Hepatocyte (in vitro differentiated cells): ENCODE measurements at places on chromosomes 3 and 15. TPM values are rescaled to one million over a fixed set of nuclear protein-coding genes. Genes with fewer than 3 reads are reported as not detected.

Gene C2CD4A
- total RNA-seq, result 0.12 and 0.13 TPM in 2 replicates

Gene CNTN3
- 10.5 and 12.1 TPM in 2 replicates for total RNA-seq

Gene TRIM69
- total RNA-seq, result 10.8 and 11.0 TPM in 2 replicates

Gene PLIN1
- total RNA-seq, result 3.5 and 6.3 TPM in 2 replicates

Gene EPHA3
- 15.1 and 15.3 TPM in 2 replicates for total RNA-seq

Gene OR5K2
- total RNA-seq, result not detected in 2 replicates

Gene LMAN1L
- not detected in 2 replicates for total RNA-seq

Gene CHST13
- total RNA-seq, result 31.5 and 36.0 TPM in 2 replicates

Gene U2SURP
- 71.4 and 86.1 TPM in 2 replicates for total RNA-seq

Gene MCF2L2
- 0.40 and 0.63 TPM in 2 replicates for total RNA-seq

Gene LRTM1
- 0.52 TPM in 1 of 2 replicates, not detected in the other for total RNA-seq

Gene P2RY13
- total RNA-seq, result not detected in 2 replicates

DNA sequence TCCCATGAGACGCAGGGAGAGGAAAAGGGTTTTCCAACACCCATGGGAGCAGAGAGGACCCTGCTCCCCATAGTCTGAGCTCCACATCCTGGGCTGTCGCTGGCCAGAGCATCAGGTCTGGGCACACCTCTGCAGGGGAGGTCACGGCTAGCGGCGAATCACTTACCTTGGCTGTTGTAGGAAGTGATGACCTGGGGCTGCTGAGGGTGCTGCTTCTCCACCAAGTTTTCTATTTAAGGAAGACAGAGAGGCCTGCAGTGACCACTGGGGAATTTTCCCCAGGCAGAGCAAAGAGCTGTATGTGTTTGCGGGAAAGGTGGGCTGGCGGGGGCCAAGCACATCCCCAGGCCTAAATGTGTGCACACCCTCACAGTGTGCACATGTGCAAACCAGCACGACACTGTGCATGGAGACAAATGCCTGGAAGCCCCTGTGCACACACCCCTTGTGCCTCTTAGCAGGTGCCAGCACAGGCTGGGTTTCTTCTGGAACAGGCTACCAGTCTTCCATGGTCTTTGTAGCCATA, 7.6 kb downstream of the KY start:
- no peak for DNase-seq

DNA sequence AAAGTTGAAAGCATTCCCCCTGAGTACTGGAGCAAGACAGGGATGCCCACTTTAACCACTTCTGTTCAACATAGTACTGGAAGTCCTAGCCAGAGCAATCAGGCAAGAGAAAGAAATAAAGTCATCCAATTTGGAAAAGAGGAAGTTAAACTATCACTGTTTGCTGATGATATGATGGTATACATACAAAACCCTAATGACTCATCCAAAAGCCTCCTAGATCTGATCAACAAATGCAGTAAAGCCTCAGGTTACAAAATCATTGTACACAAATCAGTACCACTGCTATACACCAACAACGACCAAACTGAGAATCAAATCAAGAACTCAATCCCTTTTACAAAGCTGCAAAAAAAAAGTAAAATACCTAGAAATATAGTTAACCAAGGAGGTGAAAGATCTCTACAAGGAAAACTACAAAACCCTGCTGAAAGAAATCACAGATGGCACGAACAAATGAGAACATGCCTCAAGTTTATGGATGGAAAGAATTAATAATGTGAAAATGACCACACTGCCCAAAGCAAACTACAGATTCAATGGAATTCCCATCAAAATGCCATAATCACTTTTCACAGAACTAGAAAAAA, 40.3 kb downstream of the RPL39L start:
- DNase-seq, result no peak

- DNase-seq, result no peak
Observed at GRCh38 chr3:139559541-139559940, 20.0 kb upstream of the RBP1 start.

GRCh38 chr3:66177026-66177425, 43.8 kb upstream of the SLC25A26 start:
- no peak for DNase-seq

- DNase-seq, result no peak
Observed at GRCh38 chr3:190593075-190593474, 79.2 kb downstream of the IL1RAP start.

DNA sequence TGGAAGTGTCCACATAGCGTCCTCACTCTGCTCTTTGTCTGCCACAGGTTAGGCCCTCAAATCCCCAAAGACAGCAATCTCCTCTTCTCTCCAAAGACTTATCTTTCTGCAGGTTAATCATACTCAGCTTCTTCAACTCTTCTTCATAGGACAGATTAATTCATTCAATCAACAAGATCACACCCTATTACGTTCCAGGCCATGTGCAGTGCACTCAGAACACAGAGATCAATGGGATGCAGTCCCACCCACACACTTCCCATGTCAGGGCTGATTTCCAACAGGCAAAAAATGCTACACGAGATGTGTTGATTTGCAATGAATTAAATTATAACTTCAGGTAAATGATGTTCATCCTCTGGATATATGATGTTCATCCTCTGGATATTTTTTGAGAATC, 33.5 kb upstream of the ZNF639 start:
- DNase-seq, result no peak

DNA sequence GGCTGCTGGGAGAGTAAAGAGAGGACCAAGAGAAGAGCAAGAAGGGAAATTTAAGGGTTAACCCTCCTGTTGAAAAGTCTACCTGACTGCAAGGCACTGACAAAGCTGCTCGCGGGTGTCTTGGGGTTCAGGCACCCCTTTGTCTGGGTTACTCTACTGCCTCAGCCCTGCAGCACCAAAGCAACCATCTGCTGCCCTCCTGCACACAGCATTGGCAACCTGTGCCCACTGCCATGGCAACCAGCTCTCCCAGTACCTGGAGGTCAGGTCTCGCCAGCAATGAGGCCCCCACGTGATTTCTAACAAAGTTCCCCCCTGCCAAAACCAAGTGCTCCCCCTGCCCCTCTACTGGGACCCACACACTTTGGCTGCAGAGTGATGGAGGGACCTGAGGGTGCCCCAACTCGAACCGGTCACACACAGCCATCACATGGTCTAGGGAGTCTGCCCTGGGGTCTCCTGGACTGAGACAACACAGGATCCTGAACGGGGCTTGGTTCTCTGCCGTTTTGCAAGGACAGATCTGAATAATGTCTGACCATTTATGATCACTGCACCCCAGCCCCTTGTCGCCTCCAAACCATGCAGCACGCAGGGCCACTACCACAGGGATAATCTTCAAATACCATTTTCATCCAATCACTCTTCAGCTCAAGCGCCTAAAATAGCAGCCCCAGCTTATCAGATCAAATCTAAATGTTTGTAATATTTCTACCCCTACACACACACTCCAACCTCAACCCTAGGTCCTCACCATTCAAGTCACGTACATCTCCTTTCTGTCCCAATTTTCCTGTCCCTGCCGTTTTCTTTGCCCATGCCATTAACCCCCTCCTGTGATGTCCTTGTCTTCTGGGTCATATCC, 50.7 kb downstream of the ADCY5 start:
- DNase-seq, result no peak

DNA sequence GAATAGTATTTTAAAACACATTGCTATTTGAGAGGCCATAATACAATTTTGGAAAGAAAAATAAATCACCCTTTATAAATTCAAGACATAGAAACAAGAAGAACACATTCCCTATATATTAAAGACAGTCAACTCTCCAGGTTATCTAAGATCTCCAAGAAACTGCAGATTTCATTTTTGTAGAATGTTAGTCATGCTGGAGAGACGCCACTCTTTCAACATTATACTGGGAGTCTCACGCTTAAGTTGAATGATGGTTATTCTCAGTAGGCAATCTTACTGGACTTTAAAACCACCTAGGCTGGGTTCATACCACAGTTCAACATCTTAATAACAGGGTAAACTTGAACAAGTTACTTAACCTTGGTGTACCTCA, 3.6 kb upstream of the CHRM5 start:
- no peak for DNase-seq

GRCh38 chr15:36841193-36841592, 259.2 kb downstream of the MEIS2 start:
- DNase-seq, result no peak

GRCh38 chr3:116661196-116661595, 48.4 kb upstream of the TUSC7 start:
- DNase-seq, result no peak

DNA sequence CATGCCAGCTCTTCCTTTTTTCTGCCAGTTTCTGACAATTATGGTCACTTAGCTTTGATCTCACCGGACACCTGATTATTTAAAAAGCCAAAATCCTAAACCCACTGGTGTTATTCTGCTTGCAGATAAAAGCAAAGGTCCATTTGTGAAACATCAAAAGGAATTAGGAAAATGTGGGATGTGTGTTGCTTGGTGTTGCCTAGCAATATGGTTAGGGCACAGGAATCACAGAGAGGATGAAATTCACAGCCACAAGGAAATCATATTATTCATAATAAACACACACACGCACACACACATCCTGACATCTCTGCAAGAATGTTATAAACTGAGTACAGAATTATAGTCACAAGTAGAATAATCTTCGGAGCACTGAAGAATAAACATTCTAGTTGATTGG, 89.3 kb upstream of the BHLHE40 start:
- DNase-seq, result no peak

DNA sequence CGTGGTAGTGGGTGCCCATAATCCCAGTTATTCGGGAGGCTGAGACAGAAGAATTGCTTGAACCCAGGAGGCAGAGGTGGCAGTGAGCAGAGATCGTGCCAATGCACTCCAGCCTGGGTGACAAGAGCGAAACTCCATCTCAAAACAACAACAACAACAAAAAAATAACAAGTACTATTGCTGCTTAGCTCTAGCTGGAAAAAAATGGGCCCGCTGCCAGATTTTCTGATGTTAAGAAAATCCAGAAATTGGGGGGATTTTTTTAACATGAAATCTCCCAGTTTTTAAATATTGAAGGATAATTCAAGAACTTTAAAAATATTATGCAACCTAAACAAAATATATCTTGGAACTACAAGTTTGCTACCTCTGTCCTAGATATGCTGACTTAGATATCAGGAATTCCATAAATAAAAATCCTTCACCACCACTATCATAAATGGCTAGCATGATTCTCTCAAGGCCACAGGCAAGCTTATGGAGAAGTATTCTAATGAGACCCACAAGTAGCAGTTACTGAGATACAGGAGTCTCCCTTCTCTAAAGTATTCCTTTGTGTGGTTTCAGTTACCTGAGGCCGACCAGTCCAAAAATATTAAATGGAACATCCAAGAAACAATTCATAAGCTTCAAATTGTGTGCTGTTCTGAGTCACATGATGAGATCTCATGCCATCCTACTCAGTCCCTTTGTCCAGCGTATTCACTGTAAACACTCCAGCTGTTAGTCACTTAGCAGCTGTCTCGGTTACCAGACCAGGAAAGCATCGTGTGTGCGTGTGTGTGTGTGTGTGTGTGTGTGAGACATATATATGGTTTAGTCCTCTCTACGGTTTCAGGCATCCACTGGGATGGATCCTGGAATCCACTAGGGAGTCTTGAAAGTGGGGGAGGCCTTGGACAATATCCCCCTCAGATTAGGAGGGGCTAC, 277.2 kb downstream of the TBL1XR1 start:
- peak; percentile 48 for DNase-seq

DNA sequence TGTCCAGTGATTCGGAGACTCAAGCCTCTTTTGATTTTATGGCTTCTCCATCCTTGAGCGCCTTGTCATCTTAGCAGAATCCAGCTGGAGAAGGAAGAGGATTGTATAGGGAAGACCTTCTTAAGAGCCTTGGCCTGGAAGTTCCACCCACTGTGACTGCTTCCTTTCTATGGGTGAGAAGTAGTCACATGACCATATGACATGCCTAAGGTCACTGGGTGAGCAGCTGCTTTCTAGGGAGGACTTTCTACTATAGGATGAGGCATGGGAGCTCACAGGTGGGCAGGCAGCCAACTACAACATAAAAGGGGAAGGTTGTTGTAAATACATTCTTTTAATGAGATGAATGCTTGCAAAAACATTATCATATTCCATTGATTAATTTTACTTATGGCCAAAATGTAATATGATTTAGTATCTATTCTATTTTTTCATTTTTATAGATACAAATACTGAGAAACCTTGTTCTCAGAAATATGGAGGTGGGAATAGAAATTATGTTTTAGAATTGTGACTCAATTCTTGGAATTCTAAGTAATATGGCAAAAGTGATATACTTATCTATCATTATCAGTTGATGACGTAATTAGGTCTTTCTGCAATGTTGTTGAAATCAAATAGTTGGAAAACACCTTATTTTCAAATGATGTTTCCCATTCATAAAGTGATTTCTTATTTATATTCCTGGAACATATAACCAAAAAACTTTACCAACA, 53.6 kb upstream of the MINAR1 start:
- DNase-seq, result no peak

- DNase-seq, result peak; percentile 80
Observed at GRCh38 chr3:120450600-120451271, at the start of gene FSTL1. FSTL1 (minus strand) TSS chr3:120450992; CDS start chr3:120450746, 246 bp downstream.

DNA sequence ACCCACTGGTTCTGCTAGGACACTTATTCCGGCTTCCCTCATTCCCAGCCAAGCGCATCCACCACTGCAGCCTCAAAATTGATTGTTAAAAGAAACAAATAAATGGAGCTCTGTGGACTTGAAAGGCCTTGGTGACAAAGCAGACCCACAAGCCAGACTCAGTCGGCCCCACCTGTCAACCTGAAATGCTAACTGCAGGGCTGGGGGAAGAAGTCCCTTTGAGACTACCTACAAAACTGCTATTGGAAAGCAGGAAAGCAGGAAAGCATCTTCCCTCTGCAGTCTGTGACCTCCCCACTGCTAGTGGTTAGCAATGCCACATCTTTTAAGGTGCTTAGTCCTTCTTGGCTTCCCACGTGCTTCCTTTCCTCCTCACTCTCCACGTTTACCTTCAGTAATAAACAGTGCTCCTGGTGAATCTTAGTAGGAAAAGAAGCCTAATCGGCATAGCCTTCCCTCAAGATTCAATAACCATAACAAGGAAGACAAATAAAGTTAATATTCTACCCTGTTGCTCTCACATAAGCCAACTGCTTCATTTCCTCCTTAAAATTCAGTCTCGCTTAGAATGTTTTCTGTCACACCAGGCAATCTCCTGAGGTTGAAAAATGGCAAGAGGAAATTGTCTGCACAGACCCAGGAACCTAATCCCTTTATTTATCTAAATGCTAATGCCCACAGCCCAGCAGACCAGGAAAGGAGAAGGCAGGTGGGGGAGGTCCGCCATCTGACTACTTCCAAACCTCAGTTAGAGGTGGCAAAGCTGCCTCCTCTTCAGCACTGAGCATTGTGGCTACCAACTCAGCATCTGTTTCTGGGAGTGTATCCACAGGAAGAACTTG, 296.2 kb downstream of the NEK10 start:
- DNase-seq, result no peak

- no peak for DNase-seq
Observed at GRCh38 chr3:192365571-192365970, 361.8 kb downstream of the FGF12 start.

GRCh38 chr3:107284612-107285011, 92.6 kb upstream of the CCDC54 start:
- no peak for DNase-seq
